ENCODE measurements at places on chromosomes 6 and 20. TPM values are rescaled to one million over a fixed set of nuclear protein-coding genes. Genes with fewer than 3 reads are reported as not detected.

The PKIB gene
- 0.74 TPM for total RNA-seq

The DCDC2 gene
- 2.7 TPM for total RNA-seq

The THBS2 gene
- total RNA-seq: 0.09 TPM

The SOX18 gene
- total RNA-seq: 1.9 TPM

The E2F1 gene
- total RNA-seq: 21.6 TPM

The PDE7B gene
- 1.1 TPM for total RNA-seq

The TPD52L1 gene
- total RNA-seq: 54.3 TPM

The LST1 gene
- not detected for total RNA-seq

The IRF4 gene
- total RNA-seq: 0.24 TPM

The TSPYL1 gene
- total RNA-seq: 29.2 TPM

The SRC gene
- 113 TPM for total RNA-seq

The ELOVL2 gene
- total RNA-seq: 6.1 TPM

The CLPSL1 gene
- total RNA-seq: not detected

The ERVFRD-1 gene
- not detected for total RNA-seq

The TAGAP gene
- total RNA-seq: not detected

The USP49 gene
- total RNA-seq: 1.2 TPM

The RPP21 gene
- total RNA-seq: 69.9 TPM

The MACROD2 gene
- total RNA-seq: 0.51 TPM

The CST8 gene
- total RNA-seq: not detected

The HLA-G gene
- total RNA-seq: not detected

The FRS3 gene
- total RNA-seq: 3.0 TPM

The IDH3B gene
- total RNA-seq: 131 TPM

The SLC25A27 gene
- 0.66 TPM for total RNA-seq

The SLC22A16 gene
- total RNA-seq: not detected

The TDP2 gene
- total RNA-seq: 28.5 TPM

The SEL1L2 gene
- total RNA-seq: not detected

The BANF2 gene
- not detected for total RNA-seq

The TCF21 gene
- total RNA-seq: 0.04 TPM

The ARMC12 gene
- 0.74 TPM for total RNA-seq

The NKAIN2 gene
- not detected for total RNA-seq

The SDCBP2 gene
- 1.6 TPM for total RNA-seq

The EYA2 gene
- 2.6 TPM for total RNA-seq

The BMP2 gene
- total RNA-seq: 0.33 TPM

The C6orf89 gene
- total RNA-seq: 20.6 TPM

The OPRM1 gene
- total RNA-seq: not detected

The CPNE1 gene
- total RNA-seq: 159 TPM

The ISM1 gene
- 0.18 TPM for total RNA-seq

The C6orf15 gene
- total RNA-seq: 0.07 TPM

The GATA5 gene
- total RNA-seq: 0.45 TPM

The UBE2J1 gene
- total RNA-seq: 16.0 TPM

The TOX2 gene
- 10.4 TPM for total RNA-seq

The MED23 gene
- total RNA-seq: 5.4 TPM

The PACSIN1 gene
- 0.06 TPM for total RNA-seq

The VWA7 gene
- 1.7 TPM for total RNA-seq

The CALHM4 gene
- total RNA-seq: not detected

The GTSF1L gene
- total RNA-seq: not detected

The SRPK1 gene
- 37.2 TPM for total RNA-seq

The CTSZ gene
- total RNA-seq: 200 TPM

The MEP1A gene
- total RNA-seq: not detected
